Gastrocnemius medialis (tissue), 4 donors: ENCODE measurements at places on chromosomes 2 and 18. TPM values are rescaled to one million over a fixed set of nuclear protein-coding genes. Genes with fewer than 3 reads are reported as not detected.

SLC5A7 gene
- 0.04 TPM for total RNA-seq

AMER3 gene
- total RNA-seq, result not detected

SLC38A11 gene
- not detected for total RNA-seq

- peaks cover 48% of the 10 kb centered on the region for H3K4me1 ChIP-seq
- no peaks in the 10 kb centered on the region for H3K36me3 ChIP-seq
- H3K4me3 ChIP-seq, result peak overlapping the region; percentile 13
- H3K27me3 ChIP-seq, result no peaks in the 10 kb centered on the region
- H3K27ac ChIP-seq, result peak overlapping the region; percentile 61
These were observed 16.7 kb downstream of the MAP3K2 start for GRCh38 chr2:127371037-127371436.

GRCh38 chr2:85396531-85397470 lies 13.4 kb downstream of the CAPG start:
- peaks cover 15% of the 10 kb centered on the region for H3K4me1 ChIP-seq
- H3K36me3 ChIP-seq, result no peaks in the 10 kb centered on the region
- no peak overlapping the region for H3K4me3 ChIP-seq
- peak; percentile 12 for DNase-seq
- H3K27me3 ChIP-seq, result no peaks in the 10 kb centered on the region
- H3K27ac ChIP-seq, result no peak overlapping the region

DNA sequence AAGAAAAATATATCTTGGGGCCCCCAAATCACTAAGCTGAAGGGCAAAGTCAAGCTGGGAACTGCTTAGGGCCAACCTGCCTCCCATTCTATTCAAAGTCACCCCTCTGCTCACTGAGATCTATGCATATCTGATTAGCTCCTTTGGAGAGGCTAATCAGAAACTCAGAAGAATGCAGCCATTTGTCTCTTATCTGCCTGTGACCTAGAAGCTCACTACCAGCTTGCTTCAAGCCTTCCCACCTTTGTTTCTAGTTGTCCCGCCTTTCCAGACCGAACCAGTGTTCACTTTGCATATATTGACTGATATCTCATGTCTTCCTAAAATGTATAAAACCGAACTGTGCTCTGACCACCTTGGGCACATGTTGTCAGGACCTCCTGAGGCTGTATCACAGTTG lies 479.4 kb downstream of the METTL4 start:
- DNase-seq, result no peak
- H3K36me3 ChIP-seq, result no peaks in the 10 kb centered on the region
- H3K4me3 ChIP-seq, result no peak overlapping the region

- no peaks in the 10 kb centered on the region for H3K36me3 ChIP-seq
- no peak overlapping the region for H3K4me3 ChIP-seq
- H3K27ac ChIP-seq, result no peak overlapping the region
- H3K4me1 ChIP-seq, result no peaks in the 10 kb centered on the region
These were observed 91.7 kb downstream of the TGOLN2 start for GRCh38 chr2:85236084-85236483.

GRCh38 chr2:182593394-182593975 lies 122.6 kb upstream of the DNAJC10 start:
- no peak overlapping the region for H3K4me3 ChIP-seq
- no peak overlapping the region for H3K27ac ChIP-seq
- H3K36me3 ChIP-seq, result no peaks in the 10 kb centered on the region
- no peaks in the 10 kb centered on the region for H3K27me3 ChIP-seq

DNA sequence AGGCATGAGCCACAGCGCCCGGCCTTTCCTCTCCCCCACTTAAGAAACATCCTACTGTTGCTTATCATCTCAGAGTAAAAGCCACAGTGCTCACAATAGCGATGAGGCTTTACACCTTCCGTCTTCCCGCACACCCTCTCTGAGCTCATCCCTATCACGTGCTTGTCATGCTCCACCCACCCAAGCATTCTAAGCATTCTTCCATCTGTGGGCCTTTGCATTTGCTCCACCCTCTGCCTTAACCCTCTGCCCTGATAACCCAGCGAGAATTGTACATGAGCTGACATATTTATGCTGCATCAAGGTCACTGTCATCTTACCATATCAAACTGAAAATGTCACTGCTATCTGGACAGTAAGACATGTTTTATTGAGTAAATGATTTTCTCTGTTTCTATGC lies 22.6 kb downstream of the FOXI3 start:
- DNase-seq, result no peak
- H3K27ac ChIP-seq, result no peak overlapping the region
- no peak overlapping the region for H3K4me3 ChIP-seq
- no peaks in the 10 kb centered on the region for H3K4me1 ChIP-seq
- no peaks in the 10 kb centered on the region for H3K27me3 ChIP-seq

GRCh38 chr2:159265171-159265576 lies 21.3 kb downstream of the WDSUB1 start:
- DNase-seq, result no peak
- H3K36me3 ChIP-seq, result no peaks in the 10 kb centered on the region
- H3K4me3 ChIP-seq, result no peak overlapping the region
- H3K27me3 ChIP-seq, result no peaks in the 10 kb centered on the region

- no peaks in the 10 kb centered on the region for H3K36me3 ChIP-seq
- H3K4me3 ChIP-seq, result no peak overlapping the region
- DNase-seq, result no peak
- no peaks in the 10 kb centered on the region for H3K27me3 ChIP-seq
These were observed 120.2 kb downstream of the LPIN1 start for GRCh38 chr2:11866358-11867335.

LYG2 gene
- not detected for total RNA-seq

- H3K4me1 ChIP-seq, result no peaks in the 10 kb centered on the region
- no peak overlapping the region for H3K4me3 ChIP-seq
- H3K27ac ChIP-seq, result no peak overlapping the region
- H3K36me3 ChIP-seq, result no peaks in the 10 kb centered on the region
These were observed 2109.9 kb upstream of the PIK3C3 start for GRCh38 chr18:39845106-39845505.

DNA sequence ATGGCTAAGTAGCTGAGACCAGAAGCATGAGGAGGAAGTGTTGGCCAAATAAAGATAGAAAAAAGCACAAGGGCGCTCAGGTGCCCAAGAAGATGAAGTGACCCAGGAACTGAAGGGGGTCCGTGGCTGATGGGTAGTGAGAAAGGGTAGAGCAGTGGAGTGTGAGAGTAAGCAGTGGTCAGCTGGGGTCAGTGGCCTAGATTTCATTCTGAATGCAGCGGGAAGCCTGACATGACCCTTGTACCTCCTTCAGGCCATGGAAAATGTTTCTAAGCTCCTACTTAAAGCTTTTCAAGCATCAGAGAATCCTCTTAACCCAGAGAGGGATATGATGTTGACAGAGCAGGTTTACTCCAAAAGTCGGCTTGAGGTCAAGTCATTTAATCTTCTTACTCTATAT lies 89.0 kb upstream of the UNC80 start:
- H3K4me1 ChIP-seq, result peaks cover 7% of the 10 kb centered on the region
- DNase-seq, result no peak
- no peak overlapping the region for H3K27ac ChIP-seq
- no peaks in the 10 kb centered on the region for H3K36me3 ChIP-seq

DNA sequence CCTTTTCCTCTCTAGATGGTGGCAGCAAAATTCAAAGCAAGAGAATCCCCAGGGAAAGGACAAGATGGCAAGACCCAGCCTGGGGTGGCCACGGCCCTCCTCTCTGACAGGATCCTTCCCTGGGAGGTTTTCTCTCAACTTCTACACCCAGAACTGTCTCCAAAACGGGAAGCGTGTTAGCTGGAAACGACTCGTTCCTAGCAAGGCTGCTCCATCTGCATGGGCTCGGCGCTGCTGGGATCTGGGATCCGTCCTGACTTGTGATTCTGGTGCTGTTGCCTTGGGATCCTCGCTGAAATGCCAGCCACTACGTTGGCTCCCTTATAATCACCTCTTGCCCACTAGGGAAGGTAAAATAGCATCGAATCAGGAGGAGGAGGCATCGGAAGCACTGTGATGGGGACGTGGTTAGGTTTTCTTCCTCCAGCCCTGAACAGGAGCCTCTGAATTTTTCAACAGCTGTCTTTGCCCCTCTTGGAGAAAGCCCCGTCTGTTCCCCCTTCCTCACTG lies 514.8 kb upstream of the MYT1L start:
- H3K4me1 ChIP-seq, result peaks cover 20% of the 10 kb centered on the region
- no peaks in the 10 kb centered on the region for H3K36me3 ChIP-seq
- no peak for DNase-seq
- H3K4me3 ChIP-seq, result no peak overlapping the region
